ENCODE measurements at places on chromosomes 1 and 21. TPM values are rescaled to one million over a fixed set of nuclear protein-coding genes. Genes with fewer than 3 reads are reported as not detected.

GUCA2A gene
- total RNA-seq = not detected

LAD1 gene
- total RNA-seq = not detected

NTNG1 gene
- total RNA-seq = 0.06 TPM

TNNI3K gene
- total RNA-seq = 1.7 TPM

OR14K1 gene
- total RNA-seq = not detected

CEP170 gene
- total RNA-seq = 174 TPM

TEDDM1 gene
- total RNA-seq = not detected

PTPRU gene
- total RNA-seq = 12.0 TPM

FMO2 gene
- total RNA-seq = 0.62 TPM

ALPL gene
- under 0.01 TPM for total RNA-seq

ACKR1 gene
- not detected for total RNA-seq

MMP23B gene
- total RNA-seq = 1.8 TPM

COA6 gene
- total RNA-seq = 16.4 TPM

GBP4 gene
- 0.53 TPM for total RNA-seq

LGR6 gene
- total RNA-seq = not detected

ALDH4A1 gene
- total RNA-seq = 12.0 TPM

AMY1A gene
- total RNA-seq = not detected

ENTREP3 gene
- 4.8 TPM for total RNA-seq

BACH1 gene
- 100 TPM for total RNA-seq

MROH9 gene
- total RNA-seq = 0.06 TPM

BLACAT1 gene
- total RNA-seq = not detected

KRTAP13-4 gene
- total RNA-seq = not detected

KRTAP19-6 gene
- total RNA-seq = not detected

KRTAP20-4 gene
- not detected for total RNA-seq

RUNX3 gene
- not detected for total RNA-seq

NBPF8 gene
- total RNA-seq = 9.2 TPM

PRKCZ gene
- 2.2 TPM for total RNA-seq

OR10J4 gene
- total RNA-seq = not detected

NGF gene
- 7.7 TPM for total RNA-seq

KIF26B gene
- under 0.01 TPM for total RNA-seq

ADGRL4 gene
- 55.9 TPM for total RNA-seq
